ENCODE measurements at places on chromosomes 11 and 22.

GRCh38 chr22:37985050-37985585 is 763 bp upstream of the SOX10 start:
- DNase-seq, result no peak

- DNase-seq, result peak; percentile 8
Observed at GRCh38 chr22:44261861-44262595, 50.7 kb downstream of the SHISAL1 start.

DNA sequence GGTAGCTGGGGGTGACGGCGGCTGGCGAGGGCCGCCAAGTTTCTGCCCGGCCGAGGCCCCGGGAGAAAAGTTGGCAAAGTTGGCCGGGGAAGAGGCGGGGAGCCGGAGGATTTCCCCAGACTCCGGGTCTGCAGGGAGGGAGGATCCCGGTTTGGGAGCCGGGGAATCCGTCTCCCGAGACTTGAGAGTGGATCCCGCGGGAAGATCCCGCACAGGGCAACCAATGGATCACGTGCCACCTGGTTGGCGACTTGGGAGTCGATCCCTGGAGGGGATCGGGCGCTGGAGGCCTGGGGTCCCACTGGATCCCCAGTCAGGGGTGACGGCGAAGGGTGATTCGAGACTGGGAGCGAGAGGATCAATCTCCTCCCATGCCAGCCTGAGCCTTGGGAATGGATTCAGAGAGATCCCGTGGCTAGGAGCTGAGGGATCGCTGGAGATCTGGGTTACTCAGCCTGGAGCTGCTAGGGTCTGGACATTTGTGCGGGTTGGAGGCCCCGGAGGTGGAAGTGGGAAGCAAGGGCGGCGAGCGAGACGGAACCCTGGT is 394 bp downstream of the KIAA1671 start:
- no peak for DNase-seq

DNA sequence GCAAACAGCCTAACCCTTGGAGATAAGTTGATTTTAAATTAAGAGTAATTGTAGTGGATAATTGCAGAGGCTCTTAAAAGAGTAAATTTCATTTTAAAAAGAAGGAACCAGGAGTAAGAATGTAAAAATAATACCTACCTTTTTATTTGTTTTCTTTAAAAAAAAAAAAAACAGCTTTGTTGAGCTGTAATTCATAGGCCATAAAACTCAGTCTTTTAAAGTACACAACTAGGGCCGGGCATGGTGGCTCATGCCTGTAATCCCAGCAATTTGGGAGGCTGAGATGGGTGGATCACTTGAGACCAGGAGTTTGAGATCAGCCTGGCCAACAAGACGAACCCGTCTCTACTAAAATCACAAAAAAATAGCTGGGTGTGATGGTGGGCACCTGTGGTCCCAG is 42.4 kb downstream of the MTMR3 start:
- no peak for DNase-seq

DNA sequence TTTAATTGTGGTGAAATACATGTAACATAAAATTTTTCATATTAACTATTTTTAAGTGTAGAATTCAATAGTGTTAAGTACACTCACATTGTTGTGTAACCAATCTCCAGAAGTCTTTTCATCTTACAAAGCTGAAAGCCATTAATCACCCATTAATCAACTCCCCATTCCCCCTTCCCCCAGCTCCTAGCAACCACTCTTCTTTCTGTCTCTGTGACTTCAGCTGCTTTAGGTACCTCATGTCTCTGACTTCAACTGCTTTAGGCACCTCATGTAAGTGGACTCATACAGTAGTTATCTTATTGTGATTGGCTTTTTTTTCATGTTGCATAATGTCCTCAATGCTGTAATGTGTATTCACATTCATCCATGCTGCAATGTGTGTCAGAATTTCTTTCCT is 150.8 kb upstream of the NTM start:
- DNase-seq, result no peak

DNA sequence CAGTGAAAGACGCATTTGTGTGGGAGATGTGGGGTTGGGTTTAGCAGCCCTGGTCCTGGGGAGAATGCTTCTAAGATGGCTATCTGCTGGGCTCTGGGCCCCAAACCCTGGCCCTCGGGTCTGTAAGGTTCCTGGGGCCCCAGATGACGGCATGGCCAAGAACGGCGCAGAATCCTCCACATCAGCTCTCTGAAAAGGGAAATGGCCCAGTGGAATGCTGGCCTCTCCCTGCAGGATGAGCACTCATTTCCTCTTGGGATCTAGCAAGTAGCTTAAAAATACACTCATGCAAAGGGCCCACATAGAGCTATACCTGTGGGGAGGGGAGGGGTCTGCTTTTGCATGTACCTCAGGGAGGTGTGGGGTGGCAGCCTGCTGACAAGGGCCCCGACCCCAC is 37.5 kb upstream of the LINC01488 start:
- no peak for DNase-seq
